ENCODE measurements at places on chromosomes 2 and 18.

DNA sequence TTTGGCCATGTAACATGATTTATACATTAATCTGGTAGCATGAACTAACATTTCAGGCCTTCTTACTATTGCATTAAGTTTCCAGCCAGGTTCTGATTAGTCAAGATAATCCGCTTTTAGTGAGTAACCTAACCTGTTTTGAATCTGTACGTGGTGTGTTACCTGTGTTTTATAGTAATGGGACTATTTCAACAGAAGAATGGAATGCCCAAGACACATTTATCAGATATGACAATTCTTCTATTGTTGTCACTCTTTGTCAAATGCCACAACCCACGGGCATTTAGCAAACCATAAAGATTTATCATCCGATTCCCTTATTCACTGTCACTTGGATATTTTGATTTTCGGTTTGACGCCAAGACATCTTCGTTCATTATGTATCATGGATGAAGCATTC lies 117.9 kb downstream of the ETAA1 start:
- no peak for DNase-seq

DNA sequence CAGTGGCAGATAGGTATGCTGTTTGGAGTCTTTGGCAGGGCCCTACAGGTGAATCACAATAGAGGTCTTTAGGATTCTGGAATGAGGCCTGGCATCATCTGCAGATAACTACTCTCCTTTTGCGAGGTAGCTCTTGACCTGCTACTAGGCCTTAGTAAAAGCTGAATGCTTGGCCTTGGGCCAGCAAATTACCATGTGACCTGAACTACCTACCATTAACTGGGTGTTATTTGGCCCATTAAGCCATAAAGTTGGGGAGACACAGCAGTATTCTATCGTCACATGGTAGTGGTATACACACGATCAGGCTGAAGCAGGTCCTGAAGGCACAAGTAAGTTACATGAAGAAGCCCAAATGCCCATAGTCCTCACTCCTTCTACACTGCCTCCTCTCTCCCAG lies 178.2 kb downstream of the PPP1R1C start:
- DNase-seq = no peak

DNA sequence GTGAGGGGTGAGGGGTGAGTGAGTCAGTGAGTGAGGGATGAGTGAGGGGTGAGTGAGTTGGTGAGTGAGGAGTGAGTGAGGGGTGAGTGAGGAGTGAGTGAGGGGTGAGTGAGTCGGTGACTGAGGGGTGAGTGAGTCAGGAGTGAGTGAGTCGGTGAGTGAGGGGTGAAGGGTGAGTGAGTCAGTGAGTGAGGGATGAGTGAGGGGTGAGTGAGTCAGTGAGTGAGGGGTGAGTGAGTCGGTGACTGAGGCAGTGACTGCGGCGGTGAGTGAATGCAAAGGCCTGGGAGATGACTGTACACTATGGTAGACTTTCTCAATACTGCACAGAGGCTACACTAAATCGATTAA lies 16.6 kb downstream of the THAP4 start:
- DNase-seq = no peak

DNA sequence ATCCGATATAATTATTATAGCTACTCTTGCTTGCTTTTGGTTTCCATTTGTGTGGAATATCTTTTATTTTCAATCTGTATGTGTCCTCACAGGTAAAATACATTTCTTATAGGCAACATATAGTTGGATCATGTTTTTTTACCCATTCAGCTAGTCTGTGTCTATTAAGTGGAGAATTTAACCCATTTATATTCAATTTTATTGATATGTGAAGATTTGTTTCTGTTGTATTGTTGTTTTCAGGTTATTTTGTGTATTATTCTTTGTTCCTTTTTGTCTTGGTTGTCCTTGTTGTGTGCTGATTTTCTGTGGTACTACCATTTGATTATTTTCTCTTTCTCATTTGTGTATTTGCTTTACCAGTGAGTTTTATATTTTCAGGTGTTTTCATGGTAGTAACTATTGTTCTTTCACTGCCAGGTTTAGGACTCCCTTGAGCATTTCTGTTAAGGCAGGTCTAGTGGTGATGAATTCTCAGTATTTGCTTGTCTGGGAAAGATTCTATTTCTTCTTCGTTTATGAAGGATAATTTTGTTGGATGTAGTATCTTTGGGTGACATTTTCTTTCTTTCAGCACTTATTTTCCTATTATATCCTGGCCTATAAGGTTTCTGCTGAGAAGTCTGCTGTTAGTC lies 95.4 kb downstream of the ANKRD12 start:
- no peak for DNase-seq

All from WERI-Rb-1 (cell line).